ENCODE measurements at places on chromosomes 12 and 14. TPM values are rescaled to one million over a fixed set of nuclear protein-coding genes. Genes with fewer than 3 reads are reported as not detected.

Gene SLC8A3
- total RNA-seq: under 0.01 TPM

Gene ACOT6
- not detected for total RNA-seq

Gene REM2
- under 0.01 TPM for total RNA-seq

DNA sequence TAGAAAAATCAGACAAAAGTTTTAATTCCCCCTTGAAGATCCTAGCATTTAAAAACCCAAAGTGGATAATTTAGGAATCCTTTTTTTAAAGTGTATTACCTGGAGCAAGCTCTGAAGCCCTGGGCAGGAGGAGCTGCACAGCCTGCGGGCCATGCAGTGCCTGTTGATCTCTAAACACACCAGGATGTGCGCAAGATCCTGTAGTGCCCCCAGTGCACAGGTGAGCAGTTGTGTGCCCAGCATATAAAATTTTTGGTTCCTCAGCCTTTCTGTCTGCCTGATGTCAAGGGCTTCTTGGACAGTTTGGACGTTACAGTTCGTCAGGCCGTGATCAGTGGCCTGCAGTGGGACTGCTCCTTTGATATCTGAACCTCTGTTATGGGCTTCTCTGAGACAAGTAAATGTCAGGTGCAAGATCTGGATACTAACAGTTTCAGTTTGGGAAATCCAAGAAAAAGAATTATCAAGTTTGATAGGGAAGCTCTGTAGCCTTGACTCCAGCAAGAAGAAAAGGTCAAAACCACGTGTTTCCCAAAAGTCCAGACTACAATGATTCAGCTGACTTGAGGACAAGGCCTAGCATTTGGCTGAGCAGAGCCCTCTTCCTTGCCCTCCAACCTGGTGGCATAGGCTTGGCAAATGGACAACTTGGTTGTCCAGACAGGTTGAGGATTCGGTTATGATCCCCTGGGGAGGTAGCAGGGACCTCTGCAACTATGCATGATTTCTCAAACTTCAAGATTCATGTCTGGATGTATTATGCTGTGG, 1.0 kb downstream of the ATXN7L3B start:
- peaks cover 12% of the 10 kb centered on the region for H3K4me1 ChIP-seq
- peak overlapping the region; percentile 39 for H3K27ac ChIP-seq
- peaks cover 10% of the 10 kb centered on the region for H3K36me3 ChIP-seq
- peak overlapping the region; percentile 80 for H3K4me3 ChIP-seq
- H3K27me3 ChIP-seq: no peaks in the 10 kb centered on the region

Measured in IMR-90 (cell line).